Endothelial cell (in vitro differentiated cells): ENCODE measurements at places on chromosomes 1 and 21.
A peak's percentile ranks its signal among the peaks of the same experiment; 100 is the strongest.

- no peak for DNase-seq
Observed at GRCh38 chr21:43702785-43703034, 16.2 kb upstream of the PDXK start.

DNA sequence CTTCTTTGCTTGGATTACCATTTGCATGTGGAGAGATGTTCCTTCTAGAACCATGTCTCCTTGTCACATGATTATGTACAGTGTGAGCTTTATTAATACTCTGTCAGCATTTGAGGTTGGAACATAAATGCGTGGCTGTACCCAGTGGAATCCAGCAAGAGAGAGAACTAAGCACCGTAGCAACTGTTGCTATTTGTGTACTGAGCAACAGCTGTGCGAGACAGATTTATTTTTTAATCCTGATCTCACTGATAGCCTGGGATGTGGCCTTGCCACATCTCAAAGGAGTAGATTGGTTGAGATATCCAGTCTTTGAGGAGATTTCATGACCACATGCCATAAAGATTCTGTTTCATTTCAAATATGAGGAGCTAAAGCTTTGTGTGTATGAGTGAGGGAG lies 43.4 kb downstream of the KIF1B start:
- DNase-seq, result no peak

GRCh38 chr1:1385931-1386330 lies 10.9 kb upstream of the AURKAIP1 start:
- DNase-seq, result no peak

- no peak for DNase-seq
Observed at GRCh38 chr1:178579562-178579961, 66.7 kb downstream of the TEX35 start.

- DNase-seq, result no peak
Observed at GRCh38 chr1:227913396-227913763, 34.4 kb downstream of the WNT9A start.

- no peak for DNase-seq
Observed at GRCh38 chr1:67741121-67741520, 56.1 kb downstream of the GADD45A start.

- no peak for DNase-seq
Observed at GRCh38 chr1:201014816-201015200, 8.7 kb downstream of the KIF21B start.

GRCh38 chr1:87888446-87888845 lies 559.8 kb downstream of the LMO4 start:
- no peak for DNase-seq

DNA sequence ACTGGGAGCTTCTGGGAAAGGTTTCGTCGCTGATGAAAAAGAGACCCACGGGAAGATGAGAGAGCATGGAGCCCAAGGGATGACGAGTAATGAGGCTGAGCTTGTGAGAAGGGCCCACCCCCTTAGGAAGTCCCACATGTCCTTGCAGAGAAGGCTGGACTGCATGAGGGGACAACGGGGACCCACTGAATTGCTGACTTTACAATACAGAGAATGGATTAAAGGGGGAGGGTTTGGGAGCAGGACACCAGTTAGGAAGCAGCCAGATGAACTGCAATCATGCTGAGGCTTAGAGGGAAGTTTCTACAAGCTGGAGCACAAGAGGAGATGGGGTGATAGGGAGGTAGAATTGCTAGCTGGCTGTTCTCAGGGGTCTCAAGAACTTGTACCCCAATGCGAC lies 5.5 kb upstream of the TMEM51 start:
- DNase-seq, result no peak

GRCh38 chr1:11187931-11188330 lies 1.2 kb upstream of the ANGPTL7 start:
- DNase-seq, result no peak

DNA sequence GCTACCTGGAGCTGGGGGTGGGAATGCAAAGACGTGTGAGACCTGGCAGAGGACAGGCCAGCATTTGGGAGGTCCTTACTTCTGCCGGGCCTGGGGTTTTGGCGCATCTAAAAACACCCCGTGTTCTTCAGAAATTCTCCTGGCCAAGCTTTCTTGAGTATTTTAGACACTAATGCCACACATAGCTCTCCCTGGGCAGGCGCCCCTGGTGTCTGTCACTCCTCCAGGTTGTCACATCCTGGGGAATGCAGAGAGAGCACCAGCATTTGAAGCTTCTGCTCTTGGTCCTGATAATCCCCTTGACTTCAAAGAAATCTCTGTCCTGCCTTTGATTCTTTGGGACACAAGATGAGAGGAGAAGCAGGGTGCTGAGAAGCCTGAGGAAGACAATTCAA lies 6.0 kb downstream of the CAPN9 start:
- no peak for DNase-seq

DNA sequence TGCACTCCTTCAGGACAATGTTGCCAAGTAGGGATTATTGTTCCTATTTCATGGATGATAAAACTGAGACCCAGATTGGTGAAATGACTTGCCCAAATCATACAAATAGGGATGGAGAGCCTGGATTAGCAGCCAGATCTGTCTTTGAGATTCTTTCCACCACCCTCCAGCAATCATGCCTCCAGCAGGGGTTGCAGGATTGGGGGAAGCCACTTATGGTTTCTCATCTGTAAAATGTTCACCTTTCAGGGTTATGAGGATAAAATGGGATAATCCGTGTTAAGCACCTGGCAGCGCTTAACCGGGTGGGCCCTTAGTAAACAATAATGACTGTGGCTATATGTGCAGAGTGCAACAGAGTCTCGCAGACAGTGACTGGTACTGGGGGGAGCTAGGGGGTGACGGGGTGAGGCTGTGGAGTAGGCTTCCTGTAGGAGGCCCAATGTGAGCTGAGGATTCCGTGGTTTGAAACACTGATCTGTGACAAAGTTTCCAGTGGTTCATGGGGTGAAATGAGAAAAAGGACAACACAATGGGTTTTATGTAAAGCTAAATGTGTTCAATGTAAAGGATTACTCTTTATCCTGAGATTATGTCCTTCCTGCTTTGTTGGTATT lies 33.7 kb upstream of the FOXO6 start:
- no peak for DNase-seq

- DNase-seq, result peak; percentile 3
Observed at GRCh38 chr1:241424480-241424971, 67.5 kb upstream of the RGS7 start.

DNA sequence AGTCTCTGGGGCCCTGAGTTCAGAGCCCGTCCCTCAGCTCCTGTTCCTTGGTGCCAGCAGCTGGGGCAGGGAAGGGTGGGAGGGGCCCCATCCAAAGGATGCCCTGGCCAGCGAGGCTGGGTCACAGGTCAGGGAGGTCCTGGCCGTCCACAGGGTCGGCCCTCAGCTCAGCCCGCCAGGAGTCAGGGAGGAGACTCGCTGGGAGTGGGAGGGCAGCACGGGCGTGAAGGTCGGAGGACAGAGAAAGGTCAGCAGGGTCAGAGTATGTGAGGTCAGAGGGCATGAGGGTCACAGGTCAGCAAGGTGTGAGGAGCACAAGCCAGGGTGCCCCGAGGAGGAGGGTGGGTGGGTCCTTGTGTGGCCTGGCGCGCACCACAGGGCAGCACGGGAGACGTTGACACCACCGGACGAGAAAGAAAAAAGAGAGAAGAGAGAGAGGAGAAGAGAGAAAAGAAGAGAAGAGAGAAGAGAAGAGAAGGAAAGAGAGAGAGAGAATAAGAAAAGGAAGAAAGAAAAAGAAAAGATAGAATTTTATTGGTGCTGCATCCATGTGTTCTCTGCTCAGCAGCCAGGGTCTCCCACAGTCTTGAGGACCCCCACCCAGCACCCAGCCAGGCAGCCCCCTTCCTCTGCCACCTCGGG lies 7.1 kb downstream of the PERM1 start:
- no peak for DNase-seq

GRCh38 chr1:5745800-5746610 lies 246.2 kb downstream of the NPHP4 start:
- DNase-seq, result peak; percentile 87

DNA sequence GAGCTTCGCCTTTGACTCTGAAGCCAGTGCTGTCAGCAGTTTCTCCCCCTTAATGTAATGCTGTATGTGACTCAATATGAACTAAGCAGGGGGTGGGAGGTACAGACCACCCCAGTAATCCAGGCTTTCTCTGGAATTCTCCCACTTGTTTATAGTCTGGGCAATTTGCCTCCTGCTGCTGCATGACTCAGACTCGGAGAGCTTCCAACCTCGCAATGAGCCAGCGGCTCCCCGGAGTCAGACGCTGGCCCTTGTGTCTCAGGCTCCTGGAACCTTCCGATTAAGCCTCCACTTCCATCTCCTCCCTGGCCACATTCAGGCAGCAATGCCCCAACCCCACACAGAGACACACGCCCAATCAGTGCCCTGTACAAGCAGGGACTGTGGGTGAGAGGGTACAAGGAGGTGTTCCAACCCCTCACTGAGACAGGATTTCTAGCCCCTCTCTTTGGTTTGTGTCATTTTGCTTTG lies 471.7 kb upstream of the VAMP3 start:
- no peak for DNase-seq

DNA sequence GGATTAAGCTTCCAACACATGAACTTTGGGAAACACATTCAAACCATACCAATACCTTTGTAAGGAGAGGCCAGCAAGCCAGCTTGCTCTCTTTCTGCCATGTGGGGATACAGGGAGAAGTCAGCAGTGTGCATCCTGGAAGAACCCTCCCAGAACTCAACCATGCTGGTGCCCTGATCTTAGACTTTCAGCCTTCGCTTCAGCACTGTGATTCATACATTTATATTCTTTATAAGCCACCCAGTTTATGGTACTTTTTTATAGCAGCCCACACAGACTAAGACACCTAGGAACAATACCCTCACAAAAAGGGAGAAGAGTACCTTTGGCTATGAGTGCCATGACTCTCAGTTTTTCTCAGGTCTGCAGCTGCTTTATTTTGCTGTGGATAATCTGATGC lies 35.9 kb downstream of the C1orf87 start:
- no peak for DNase-seq

DNA sequence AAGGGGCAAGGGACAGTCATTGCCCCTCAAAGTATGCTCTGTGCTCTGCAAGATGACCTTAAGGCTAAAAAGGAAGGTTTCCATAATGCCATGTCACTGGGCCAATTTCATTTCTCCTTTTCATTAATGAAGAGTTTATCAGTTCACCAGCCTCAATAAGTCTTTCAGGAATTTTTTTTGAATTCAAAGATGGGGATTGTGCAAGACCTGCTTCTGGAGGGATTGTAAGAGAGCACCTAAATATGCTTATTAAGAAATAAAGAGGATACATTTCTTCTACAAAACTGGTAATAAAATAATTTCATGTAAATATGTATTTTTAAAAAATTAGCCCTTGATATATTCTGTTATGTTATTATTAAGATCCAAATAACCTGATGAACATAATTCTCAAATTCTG lies 86.8 kb upstream of the RGS4 start:
- no peak for DNase-seq

DNA sequence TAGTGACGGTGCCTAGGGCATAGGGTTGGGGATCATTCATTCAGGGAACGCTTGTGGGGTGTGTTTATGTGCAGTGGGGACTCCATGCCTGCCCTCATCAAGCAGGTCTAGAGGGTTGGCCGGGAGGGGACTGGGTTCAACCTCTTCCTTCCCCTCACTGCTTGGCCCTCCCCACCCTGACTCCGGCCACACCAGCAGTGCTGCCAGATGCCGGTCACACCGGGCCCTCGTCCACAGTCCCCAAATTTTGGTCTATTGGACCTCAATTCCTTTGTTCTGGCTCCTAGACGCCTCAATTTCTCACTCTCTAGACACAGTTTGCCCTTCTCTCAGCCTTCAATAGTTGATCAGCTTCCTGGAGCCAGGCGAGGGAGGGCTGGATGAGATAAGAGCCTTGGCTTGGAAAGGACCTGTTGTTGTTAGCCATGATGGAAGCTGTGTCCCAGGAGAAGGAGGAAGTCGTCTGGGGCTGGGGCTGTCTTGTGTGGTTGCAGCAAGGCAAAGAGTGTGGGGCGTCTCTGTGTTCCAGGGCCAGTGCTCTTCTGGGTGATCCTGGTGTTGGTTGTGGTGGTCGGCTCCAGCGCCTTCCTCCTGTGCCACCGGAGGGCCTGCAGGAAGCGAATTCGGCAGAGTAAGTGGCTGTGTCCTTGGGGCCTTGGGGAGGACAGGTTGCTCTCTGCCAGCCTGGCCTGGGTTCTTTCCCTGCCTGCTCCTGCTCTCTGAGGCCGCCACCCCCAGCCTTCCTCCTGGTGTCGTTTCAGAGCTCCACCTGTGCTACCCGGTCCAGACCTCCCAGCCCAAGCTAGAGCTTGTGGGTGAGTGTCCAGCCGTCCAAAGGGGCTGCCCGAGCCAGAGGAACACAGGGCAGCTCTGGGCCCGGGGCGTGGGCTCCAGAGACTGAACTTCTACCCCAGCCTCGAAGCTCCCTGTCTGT lies 41.1 kb upstream of the TNFRSF1B start:
- DNase-seq, result no peak

DNA sequence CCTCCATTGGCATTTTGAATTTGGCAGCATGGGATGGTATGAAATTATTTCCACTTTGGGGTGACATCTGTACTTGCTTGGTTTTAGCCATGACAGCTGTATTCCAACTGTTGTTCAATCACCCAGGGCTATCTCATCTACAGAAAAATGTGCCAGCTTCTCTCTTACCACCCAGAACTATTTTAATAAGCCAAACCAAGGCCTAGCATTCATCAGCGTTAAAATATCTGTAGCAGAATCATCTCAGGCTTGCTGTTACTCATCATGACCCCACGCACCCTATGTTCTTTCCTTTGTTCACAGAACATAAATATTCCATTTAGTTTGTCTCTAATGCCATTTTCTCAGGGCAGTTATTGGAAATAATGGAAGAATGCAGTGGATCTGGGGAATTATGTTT lies 49.8 kb downstream of the GIPC2 start:
- no peak for DNase-seq
